ELR (cell line): ENCODE measurements at places on chromosomes 5 and 9.

GRCh38 chr5:147520450-147520849 is 10.6 kb upstream of the DPYSL3 start:
- DNase-seq: peak; percentile 19

- DNase-seq: no peak
Observed at GRCh38 chr5:59956130-59956783, 62.7 kb upstream of the PDE4D start.

- no peak for DNase-seq
Observed at GRCh38 chr5:3518576-3518975, 77.1 kb upstream of the IRX1 start.

DNA sequence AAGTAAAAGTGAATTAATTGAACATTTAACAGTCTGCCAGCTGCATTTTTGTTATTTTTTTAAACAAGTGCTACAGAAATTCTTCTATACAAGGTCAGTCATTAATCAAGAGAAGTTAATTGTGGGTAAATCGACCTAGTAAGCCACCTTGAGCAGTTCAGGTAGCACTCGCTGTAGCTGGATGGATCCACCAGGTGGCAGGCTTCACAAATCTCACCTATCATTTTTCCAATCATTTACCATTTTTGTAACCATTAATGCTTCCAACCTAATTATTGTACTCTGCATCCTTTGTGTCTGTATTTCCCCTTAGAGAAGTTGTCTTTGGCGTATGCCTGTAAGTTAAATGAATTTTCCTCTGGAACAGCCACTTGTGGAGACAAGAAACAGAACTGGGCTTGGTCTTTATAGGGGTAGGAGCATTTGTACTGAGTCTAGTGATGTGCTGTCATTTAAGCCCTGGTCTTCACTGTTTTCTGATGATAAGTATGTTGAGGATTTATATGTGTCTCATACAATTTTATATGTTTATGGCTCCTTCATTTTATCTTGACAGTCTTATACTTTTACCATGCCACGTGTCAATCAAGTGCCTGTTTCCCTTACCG is 39.5 kb downstream of the CD180 start:
- peak; percentile 55 for DNase-seq

DNA sequence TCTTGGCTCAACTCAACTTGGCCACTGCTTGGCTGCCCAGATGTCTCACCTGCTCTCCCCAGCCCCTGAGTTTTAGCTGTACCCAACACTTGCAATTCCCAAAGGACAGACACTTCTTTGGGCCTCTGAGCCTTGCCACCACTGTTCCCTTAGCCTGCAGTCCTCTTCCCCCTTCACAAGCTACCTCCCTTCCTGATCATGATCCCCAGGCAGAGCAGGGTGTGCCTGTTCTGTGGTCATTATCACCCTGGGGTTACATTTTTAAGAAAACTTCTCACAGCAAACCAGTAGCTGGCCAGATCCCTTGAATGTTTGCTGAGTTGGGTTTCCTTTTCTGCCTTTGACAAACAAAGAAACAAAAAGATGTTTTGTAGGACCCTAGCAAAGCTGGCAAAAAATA is 87.5 kb upstream of the PRRC1 start:
- DNase-seq: no peak

DNA sequence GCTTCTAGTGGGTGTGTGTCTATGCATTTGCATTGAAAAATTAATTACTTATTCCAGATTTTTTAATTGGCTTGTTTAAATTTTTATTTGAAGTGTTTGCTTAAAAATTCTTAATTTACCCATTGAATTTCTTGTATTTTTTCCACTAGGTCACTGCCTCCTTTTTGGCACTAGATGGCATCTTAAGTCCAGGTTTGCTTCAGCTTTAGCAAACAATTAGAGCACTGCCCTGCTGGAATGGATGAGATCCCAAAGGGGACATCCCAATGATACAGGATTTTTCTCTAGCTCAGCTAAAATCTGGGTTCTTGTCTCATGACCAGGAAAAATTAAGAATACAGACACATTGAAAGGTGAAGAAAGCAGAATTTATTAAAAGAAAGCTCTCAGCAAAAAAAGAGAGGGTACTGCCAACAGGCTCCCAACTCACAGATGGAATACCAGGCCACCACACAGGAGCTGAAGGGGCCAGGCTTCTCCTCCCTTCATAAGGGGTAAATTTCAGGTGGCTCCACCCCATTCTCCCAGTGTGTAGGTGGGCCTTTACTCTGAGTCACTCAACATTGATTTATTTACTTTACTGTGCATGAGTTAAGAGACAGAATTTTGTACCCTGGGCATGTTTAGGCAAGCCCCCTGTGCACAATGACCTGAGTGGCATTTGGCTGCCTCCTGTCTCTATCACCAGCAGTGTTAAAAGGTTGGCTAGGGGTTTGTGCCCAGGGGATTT is 532.4 kb downstream of the ANXA1 start:
- DNase-seq: peak; percentile 54

DNA sequence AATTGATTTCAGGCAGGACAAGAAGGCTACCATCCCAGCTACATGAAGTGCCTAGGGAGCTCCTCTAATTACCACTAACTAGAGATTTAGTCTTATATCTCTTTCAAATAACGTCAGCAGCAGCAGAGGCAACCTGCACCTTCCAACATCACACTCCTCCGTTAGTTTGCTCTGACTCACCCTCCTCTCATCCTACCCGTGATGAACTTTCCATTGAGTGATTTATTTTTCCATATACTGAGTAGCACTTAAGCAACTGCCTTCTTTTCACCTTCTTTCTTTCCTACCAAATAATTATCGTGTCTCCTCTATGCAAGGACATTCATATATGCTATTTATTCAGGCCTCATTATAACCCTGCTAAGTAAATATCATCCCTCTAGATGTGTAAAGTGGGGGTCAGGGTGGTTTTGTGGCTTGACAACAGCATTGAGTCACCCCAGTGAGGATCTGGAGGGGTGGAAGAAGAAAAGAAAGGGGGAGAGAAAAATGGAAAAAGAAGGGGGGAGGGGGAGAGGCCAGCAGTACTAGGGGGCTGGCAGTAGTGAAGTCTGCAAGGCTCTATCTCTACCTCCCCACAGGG is 64.6 kb upstream of the CAST start:
- DNase-seq: peak; percentile 73

DNA sequence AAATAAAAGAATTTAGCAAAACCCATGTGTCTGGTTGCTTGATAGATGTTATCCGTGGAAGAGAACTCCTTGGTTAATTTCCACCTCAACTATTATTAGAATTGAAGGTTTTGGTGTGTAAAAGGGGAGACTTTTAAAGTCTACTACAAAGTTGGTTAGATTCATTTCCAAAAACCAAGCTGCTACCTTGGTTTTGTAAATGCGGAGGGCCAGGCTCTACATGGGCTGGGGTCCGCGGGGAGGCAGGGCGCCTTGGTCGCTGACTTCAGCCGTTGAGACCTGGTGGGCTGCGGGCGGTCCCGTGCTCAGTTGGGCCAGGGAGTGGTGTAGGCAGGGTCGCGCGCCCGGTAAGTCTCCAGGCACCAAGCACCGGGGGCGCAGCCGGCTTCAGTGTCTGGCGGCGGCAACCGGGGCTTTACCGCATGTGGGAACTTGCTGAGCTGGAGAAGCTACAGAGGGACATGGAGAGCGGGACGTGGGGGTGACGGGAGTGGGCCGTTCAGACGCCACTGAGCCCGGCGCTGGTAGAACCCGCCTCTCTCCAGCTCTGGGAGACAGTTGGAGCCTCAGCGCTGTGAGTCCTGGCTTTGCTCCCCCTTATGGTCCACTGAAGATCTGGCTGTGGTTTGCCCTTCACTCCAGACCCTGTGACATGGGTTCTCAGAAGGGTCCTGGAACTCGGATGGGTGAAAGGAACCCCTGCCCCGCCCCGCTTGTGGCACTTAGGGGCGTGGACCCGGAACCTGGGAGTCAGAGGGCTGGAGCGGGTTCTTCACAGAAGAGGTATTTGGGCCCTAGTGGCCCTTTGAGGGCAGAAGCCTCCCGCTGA is 11.8 kb downstream of the NR2F1 start:
- no peak for DNase-seq

DNA sequence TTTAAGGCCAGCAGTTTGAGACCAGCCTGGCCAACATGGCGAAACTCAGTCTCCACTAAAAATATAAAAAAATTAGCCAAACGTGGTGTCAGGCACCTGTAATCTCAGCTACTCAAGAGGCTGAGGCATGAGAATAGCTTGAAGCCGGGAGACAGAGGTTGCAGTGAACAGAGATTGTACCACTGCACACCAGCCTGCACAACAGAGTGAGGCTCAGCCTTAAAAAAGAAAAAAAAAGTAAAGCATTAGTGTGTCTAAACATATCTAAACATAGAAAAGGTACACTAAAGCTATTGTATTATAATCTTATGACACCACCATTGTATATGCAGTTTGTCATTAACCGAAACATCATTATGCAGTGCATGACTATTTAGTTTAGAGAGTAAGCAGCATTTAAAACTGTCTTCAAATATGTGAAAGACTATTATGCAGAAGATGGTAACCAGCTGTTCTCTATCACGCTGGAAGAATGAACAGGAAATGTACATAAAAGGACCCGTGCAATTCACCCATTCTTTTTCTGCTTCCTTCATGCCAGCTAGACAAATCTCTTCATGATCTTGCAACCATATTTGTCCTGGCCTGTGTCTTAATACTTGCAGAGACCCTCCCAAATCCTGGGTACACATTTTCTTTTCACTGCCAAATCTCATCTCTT is 58.6 kb downstream of the ITGA1 start:
- DNase-seq: no peak

DNA sequence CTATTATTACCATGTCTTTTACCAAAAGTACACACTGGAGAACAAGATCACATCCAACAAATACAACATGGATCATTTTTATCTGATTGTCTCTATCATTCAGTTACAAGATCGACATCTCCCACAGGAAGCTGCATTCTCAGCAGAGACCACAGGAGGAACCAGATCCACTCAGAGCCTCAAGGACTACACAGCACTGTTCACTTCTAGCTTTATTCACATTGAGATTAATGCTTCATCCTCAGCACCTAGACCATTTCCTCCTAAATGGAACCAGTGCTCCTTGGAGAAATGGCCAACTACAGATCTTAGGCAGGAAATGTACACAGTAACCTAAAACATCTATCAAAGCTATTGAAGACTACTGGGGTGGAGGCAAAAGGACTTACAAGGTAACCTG is 13.3 kb upstream of the C5orf15 start:
- no peak for DNase-seq

GRCh38 chr9:135087899-135088347 is 455 bp downstream of the OLFM1 start:
- no peak for DNase-seq

DNA sequence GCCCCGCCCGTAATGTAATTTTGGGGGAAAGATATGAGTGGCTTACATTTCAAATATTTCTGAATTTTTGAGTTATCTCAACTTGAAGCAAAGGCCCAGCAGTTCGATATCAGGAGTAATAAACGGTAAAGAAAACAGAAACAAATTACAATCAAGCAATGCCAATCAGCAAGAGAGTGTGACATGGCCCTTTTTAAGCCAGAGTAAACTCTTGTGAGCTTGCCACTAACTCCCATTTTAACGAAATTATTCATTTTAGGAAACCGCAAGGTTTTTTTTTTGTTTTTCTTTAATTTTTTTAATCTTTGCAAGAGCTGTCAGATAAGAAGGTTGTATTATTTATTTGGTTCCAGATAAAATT is 17.6 kb upstream of the CDK7 start:
- no peak for DNase-seq

DNA sequence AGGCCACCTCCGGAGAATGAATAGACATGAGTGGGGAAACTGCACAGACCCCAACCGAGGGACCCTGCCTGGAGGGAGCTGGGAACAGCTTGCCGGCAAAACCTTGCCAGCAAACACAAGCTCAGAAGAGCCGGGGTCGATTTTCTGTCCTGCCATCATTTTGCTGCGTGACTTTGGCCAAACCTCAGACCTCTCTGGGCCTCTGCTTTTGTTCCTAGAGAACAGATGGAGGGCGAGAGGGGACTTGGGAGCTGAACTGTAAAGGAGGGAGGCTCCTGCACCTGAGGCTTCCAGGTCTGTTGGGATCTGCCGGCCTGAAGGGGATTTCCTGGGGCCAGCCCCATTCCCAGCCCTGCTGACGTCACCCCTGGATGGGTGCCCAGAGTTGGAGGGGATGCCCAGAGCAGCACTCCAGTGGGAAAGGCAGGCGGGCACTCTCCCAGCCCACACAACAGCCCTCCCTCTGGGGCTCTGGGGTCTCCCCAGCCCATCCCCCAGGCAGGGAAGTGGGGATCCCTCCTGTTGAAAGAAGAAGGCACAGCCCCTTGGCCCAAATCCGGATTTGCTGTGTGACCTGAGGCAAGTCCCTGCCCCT is 40.4 kb upstream of the SYNPO start:
- peak; percentile 84 for DNase-seq

DNA sequence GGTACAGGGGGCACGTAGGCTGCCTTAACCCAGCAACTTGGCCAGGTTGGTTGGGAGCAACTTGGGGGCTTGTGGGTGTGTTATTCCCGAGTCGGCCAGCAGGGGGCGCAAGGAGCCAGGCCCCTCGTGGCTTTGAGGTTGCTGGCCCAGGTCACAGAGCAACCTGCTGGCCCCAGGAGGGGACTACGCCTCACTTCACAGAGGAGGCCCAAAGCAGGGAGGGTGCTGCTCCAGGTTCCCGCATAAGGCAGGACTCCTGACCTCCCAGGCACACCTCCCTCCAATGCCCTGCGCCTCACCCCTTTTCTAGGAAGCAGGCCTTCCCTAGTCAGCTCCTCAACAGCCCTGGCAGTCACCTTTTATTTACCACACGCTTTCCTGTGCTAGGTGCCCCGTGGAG is 18.1 kb downstream of the KYAT1 start:
- peak; percentile 78 for DNase-seq

- DNase-seq: no peak
Observed at GRCh38 chr5:6730807-6731206, 17.6 kb downstream of the TENT4A start.

- DNase-seq: peak; percentile 54
Observed at GRCh38 chr5:142600611-142601358, 85.1 kb downstream of the FGF1 start.

DNA sequence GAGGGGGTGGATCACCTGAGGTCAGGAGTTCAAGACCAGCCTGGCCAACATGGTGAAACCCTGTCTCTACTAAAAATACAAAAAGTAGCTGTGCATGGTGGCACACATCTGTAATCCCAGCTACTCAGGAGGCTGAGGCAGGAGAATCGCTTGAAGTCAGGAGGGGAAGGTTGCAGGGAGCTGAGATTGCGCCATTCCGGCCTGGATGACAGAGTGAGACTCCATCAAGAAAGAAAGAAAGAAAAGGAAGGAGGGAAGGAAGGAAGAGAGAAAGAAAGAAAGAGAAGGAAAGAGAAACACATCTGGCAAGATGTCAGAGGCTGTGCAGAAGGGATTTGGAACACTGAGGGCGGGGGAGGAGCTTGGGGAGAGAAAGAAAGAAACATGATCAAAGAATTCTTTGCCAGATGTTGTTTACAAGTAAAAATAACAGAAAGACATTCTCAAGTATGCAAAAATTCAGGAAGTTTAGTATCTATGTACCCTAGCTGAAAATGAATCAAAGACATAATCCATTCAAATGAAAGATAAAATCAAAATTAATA is 93.7 kb downstream of the AK8 start:
- no peak for DNase-seq

DNA sequence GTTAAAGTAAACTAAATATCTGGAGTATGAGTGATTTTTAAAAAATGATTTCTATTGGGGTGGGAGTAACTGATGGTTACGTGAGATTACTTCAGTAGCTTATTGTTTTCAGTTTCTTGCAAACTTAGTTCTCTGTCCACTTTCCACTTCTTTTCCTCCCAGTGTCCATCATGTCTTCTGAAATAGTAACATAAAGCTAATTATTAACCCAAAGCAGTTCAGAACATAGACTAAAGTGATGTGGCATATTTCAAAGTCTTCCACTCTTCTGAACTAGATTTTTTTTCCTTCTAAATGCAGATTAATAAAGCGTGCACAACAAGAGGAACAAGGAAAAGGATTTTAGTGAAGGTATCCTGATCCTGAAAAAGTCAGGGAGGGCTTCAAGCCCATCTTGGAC is 114.1 kb downstream of the MAN2A1 start:
- DNase-seq: no peak
